Glutamatergic neuron (in vitro differentiated cells): ENCODE measurements at places on chromosomes 2 and 18. TPM values are rescaled to one million over a fixed set of nuclear protein-coding genes. Genes with fewer than 3 reads are reported as not detected.

DNA sequence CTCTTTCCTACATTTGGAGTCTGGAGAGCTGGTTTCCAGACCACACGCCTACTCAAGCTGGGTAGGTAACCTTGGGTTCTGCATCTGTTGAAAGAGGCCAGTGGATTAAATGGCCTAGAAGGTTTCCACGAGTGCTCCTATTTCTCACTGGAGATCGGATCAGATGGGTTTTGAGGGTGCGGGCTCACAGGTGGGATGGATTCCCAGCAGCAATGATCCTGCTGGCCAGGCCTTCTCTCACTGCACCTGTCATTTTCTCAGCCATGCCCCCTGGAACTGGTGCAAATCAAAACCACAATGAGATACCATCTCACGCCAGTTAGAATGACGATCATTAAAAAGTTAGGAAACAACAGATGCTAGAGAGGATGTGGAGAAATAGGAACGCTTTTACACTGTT is 747.5 kb upstream of the RAB6C start:
- DNase-seq, result no peak

- no peak for DNase-seq
Observed at GRCh38 chr2:43408407-43409160, 182.2 kb upstream of the ZFP36L2 start.

- DNase-seq, result peak; percentile 69
Observed at GRCh38 chr2:161418715-161419637, 2.9 kb downstream of the TBR1 start.

DNA sequence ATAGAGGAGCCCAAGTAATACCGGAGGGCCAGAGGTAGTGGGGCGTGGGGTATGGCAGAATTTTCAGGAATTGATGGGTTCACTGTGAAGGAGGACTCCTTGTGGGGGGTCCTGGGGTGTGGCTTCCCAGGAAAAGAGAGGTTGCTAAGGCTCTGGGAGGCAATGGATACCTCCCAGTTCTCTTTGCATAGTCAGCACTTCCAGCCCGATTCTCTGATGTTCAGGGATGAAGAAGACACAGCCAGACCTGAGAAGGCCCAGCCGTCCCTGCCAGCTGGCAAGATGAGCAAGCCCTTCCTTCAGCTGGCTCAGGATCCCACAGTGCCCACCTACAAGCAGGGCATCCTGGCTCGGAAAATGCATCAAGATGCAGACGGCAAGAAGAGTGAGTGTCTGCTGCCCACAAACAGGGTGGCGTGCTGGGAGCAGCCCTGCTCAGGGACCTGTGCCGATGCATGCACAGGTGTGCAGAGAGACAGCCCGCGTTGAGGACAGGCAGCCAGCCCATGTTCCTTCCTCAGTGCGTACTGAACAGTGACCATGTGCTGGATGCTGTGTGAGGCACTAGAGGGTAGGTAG is 22.2 kb downstream of the PSD4 start:
- no peak for DNase-seq

DNA sequence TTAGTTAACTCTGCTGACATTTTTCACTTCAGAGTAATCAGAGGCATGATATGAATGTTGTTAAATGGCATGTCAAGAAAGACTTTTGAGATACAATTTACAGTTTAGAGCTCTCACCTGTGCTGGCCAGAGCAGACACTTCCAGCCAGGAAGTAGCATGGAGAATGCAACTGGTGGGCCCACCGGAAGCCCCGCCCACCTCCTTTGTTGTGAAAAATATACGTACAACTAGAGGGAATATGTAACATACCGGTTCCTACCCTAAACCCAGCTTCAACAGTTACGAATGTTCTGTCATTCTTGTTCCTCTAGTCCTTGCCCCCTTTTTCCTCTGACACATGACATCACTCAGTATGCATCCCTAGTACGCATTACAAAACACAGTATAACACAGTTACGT is 70.2 kb upstream of the ITM2C start:
- DNase-seq, result no peak

The ACVR1C gene
- 0.59 TPM for total RNA-seq

The COL6A3 gene
- total RNA-seq, result 0.07 TPM
